ENCODE measurements at places on chromosomes 12 and 14. TPM values are rescaled to one million over a fixed set of nuclear protein-coding genes. Genes with fewer than 3 reads are reported as not detected.

DNA sequence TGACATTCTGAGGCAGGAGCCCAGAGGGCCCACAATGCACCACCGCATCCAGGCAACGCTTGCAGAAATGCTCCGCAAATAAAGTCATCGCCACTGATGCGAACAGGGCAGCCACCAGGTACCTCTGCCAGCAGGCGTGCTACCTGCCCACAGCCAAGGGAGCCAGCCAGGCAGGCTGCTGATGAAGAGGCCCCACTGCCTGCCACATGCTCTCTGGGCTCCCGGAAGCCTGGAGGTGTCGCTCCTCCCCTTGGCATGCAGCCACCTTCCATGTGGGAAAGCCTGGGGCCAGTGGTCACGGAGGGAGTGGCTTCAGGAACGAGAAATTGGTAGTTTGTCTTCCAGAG lies 14.7 kb downstream of the GPR132 start:
- DNase-seq, result no peak

- no peak for DNase-seq
These were observed 20.0 kb downstream of the KCNK10 start for GRCh38 chr14:88303041-88303440.

GRCh38 chr12:14836336-14837210 lies 6.8 kb downstream of the ART4 start:
- DNase-seq, result no peak

DNA sequence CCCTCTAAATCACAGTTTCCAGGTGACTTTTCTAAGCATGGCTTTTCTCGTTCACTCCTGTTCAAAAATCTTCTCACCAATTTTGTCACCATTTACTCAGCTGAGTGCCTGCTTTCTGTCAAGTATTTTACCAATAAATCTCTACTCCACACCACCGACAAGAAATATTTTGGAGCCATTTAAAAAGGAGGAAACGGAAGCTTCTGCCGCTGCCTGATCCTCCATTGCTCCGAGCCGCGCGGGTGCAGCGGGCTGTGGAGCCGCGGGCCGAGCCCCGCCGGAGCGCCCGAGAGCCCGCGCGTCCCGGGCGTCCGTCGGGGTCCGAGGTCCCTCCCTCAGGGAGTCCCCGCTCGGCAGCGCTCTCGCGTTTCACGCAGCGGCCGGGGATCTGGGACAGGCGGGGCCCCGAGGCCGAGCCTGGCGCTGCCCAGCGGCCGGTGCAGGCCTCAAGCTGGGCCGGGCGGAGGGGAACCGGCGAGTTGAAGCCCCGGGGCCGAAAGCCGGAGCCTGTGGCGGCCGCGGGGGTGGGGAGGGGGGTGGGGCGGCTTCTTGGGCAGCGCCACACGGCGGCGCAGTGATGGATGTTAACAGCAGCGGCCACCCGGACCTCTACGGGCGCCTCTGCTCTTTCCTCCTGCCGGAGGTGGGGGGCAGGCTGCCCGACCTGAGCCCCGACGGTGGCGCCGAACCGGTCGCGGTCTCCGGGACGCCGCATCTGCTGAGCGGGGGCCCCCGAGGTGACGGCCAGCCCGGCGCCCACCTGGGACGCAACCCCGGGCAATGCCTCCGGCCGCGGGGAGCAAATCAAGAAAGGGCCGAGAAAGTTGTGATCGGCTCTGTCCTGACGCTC lies 1.1 kb upstream of the HEBP1 start:
- peak; percentile 15 for DNase-seq

DNA sequence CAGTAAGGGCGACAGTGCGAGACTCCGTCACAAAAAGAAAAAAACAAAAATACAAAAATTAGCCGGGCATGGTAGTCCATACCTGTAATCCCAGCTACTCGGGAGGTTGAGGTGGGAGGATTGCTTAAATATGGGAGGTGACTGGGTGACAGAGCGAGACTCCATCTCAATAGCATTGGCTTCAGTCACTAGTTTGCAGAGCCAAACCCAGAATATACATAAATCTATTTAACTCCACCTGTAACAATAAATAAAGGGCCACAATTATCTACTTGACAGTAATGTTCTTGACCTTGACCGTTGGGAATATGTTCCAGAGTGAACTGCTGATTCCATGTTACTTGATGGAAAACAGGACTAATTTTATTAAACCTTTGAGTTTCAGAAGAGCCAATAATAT lies 198.9 kb upstream of the MDGA2 start:
- DNase-seq, result no peak

GRCh38 chr14:71331403-71331802 lies 424.1 kb downstream of the PCNX1 start:
- DNase-seq, result no peak

GRCh38 chr14:97641827-97642226 lies 844.6 kb downstream of the VRK1 start:
- no peak for DNase-seq

DNA sequence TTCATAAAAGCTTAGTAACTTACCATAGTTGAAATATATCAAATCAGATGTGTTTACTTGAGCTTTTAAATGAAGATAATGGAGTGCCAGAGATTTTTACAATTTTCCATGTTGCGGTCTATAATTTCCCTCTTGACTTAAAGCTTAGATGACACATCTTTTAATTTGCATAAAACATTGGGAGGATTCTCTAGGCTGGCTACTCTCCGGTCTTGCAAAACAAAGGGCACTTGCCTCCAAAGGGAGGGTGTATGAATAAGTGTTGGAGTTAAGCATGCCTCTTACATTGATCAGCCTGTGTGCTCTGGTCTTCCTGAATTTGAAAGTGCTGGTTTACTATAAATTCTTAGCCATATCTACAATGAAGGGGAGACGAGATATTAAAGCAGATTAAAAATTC lies 336.4 kb upstream of the NAV3 start:
- DNase-seq, result no peak

- no peak for DNase-seq
These were observed 104.8 kb upstream of the DIO3 start for GRCh38 chr14:101456246-101457175.

- no peak for DNase-seq
These were observed 91.7 kb upstream of the BMP4 start for GRCh38 chr14:54048311-54048710.

- no peak for DNase-seq
These were observed 13.7 kb downstream of the ARID2 start for GRCh38 chr12:45743247-45743646.

- DNase-seq, result no peak
These were observed 46.6 kb upstream of the FZD10 start for GRCh38 chr12:130115646-130116045.

- no peak for DNase-seq
These were observed 46.5 kb upstream of the SAV1 start for GRCh38 chr14:50714450-50715073.

- no peak for DNase-seq
These were observed 202.2 kb downstream of the ATP23 start for GRCh38 chr12:58143498-58143995.

- DNase-seq, result no peak
These were observed 1.9 kb downstream of the SRGAP1 start for GRCh38 chr12:63846238-63846967.

- no peak for DNase-seq
These were observed 195.2 kb downstream of the RAD51B start for GRCh38 chr14:68014771-68015170.

- no peak for DNase-seq
These were observed 775.1 kb downstream of the FLRT2 start for GRCh38 chr14:86305058-86305457.

DNA sequence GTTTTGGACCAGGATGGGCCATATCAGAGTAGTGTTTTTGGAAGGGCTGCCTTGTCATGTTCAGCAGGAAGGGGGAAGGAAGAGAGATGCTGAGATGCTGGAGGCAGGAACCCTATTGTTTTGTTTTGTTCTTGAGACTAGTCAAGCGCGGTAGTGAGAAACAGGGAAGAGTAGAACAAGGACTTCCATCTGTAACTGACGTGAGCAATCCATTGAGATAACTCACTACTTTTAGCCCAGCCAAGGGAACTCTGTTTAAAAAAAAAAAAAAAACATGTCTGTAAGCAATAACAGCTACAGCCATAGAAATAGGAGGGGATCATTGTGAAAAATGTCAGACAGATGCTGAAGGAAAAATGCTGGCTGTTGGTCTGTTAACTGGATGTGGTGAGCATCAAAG lies 34.0 kb downstream of the CD9 start:
- DNase-seq, result no peak

DNA sequence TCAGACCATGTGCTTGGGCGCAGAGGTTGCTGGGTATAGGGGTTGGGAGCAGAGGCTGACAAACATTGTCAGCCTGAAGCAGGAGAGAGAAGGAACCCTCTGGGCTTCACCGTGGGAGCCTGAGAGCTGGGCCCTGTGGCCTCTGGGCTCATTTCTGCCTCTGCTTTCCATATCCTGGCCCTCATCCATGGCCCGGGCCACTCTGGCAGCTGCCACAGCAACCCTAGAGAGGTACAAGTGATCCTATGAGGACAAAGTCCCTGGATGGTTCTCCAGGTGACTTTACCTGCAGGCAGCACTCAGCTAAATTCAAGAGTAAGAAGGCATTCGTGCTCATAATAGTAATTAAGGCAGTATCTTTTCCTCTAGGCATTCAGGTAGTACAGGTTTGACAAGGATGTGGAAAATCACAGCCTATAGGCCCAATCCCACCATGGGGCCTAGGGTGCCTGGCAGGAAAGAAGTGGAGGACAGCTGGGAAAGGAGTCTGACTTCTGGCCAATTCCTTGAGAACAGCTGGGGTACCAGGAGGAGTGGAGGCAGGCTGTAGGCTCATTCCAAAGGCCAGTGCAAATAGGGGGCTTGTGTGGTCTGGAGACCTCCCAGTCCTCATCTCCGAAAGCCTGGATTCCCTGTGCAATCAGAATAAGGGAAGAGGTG lies 3.6 kb upstream of the TTC7B start:
- DNase-seq, result no peak

GRCh38 chr14:77043177-77043983 lies 14.9 kb upstream of the IRF2BPL start:
- peak; percentile 30 for DNase-seq

CLEC1A gene
- total RNA-seq, result 0.62 TPM

HOXC13 gene
- not detected for total RNA-seq

IL31 gene
- not detected for total RNA-seq

SPTB gene
- 18.2 TPM for total RNA-seq

CRACR2A gene
- 1.1 TPM for total RNA-seq

OR10P1 gene
- not detected for total RNA-seq

MYF5 gene
- total RNA-seq, result not detected

AVPR1A gene
- 7.6 TPM for total RNA-seq

NID2 gene
- 8.9 TPM for total RNA-seq

DIO2 gene
- 31.0 TPM for total RNA-seq

SDR9C7 gene
- total RNA-seq, result 0.31 TPM

KRT85 gene
- not detected for total RNA-seq

BDKRB2 gene
- total RNA-seq, result 0.16 TPM

TGM1 gene
- 0.94 TPM for total RNA-seq

Measured in occipital lobe (tissue), 3 donors.